ENCODE measurements at places on chromosomes 16 and 17.
A peak's percentile ranks its signal among the peaks of the same experiment; 100 is the strongest.

- no peak for DNase-seq
Measured at GRCh38 chr16:3645108-3645503, 9.4 kb upstream of the DNASE1 start.

DNA sequence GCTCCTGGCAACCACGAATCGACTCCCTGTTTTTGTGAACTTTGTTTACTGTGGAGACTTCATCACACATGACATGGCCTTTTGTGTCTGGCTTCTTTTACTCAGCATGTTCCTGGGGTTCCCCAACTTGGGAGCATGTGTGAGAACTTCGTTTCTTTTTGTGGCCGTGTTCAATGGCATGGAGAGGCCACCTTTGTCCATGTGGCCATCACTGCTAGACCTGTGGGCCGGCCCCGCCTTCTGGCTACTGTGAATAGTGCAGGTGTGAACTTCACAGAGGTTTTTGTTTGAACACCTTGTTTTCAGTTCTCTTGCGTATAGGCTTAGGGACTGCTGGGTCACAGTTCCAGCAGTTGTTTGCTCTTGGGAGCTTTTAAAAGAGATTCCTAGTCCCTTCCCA, 5.7 kb upstream of the SLC38A8 start:
- DNase-seq = no peak

DNA sequence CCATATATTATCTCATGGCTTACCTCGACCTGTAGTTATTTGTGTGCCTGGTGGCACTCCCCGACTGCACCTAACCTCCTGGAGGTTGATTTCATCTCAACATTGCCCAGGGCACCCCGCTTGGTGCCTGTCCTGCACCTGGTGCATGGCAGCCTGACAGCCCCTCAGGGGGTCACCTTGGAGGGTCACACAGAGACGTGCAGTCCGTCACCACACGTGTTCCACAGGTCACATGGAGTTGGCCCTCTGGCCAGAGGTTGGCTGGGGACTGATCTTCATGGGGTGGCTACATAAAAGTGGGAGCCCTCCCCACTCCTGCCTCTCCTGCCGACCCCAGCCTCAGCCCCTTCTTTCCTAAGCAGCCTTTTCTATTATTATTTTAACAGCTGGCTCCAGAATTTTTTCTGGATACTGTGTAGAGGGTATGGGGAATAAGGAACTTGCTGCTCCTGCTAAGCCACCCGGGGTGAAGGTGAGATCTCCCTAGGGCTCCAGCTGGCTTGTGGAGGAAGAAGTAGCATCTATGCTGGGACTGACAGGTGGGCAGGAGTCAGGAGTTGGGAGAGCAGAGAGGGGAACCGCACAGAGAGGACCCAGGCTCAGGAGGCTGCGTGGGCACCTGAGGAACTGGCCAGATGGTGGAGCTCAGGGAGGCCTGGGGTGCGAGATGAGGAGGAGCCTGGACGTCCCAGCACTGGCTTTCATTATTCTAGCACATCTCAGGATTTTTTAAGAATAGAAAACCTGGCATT, 12.5 kb upstream of the NKD1 start:
- no peak for DNase-seq

DNA sequence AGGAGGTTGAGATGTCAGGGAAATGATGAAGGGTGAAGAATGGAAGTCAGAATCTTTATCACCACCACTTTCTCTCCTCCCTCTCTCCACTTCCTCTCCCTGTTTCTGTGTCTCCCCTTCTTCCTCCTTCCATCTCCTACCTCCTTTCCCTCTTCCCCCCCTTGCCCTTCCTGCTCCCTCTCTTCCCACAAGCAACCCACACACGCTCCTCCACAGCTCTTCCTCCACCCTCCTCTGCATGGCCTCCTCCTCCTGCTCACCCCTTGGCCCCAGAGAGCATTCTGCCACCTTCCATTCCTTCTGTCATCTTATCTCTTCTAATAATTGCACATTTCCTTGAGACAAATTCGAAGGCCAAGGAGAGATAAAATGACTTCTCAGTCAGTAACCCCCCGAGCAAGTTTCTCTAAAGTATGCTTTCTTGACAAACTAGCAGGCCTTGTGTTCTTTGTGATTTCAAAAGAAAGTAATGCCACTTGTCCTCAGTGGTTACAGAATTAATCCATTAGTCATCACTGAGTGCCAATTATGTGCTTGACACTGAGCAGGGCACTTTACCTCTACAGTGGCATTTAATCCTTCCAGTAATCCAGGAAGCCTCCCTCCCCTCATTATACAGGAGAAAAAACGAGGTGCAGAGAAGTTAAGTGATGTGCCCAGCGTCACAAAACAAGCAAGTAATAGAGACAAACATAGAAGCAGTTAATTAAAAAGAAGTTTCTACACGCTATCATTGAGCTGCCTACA, 72.3 kb upstream of the CCL1 start:
- no peak for DNase-seq

- no peak for DNase-seq
Measured at GRCh38 chr17:69950701-69951418, 124.2 kb upstream of the KCNJ16 start.

GRCh38 chr16:82987767-82988166, 361.0 kb downstream of the CDH13 start:
- no peak for DNase-seq

- no peak for DNase-seq
Measured at GRCh38 chr16:79412783-79413225, 187.7 kb downstream of the MAF start.

GRCh38 chr17:36127911-36128310, 24.3 kb downstream of the CCL4 start:
- peak; percentile 48 for DNase-seq

DNA sequence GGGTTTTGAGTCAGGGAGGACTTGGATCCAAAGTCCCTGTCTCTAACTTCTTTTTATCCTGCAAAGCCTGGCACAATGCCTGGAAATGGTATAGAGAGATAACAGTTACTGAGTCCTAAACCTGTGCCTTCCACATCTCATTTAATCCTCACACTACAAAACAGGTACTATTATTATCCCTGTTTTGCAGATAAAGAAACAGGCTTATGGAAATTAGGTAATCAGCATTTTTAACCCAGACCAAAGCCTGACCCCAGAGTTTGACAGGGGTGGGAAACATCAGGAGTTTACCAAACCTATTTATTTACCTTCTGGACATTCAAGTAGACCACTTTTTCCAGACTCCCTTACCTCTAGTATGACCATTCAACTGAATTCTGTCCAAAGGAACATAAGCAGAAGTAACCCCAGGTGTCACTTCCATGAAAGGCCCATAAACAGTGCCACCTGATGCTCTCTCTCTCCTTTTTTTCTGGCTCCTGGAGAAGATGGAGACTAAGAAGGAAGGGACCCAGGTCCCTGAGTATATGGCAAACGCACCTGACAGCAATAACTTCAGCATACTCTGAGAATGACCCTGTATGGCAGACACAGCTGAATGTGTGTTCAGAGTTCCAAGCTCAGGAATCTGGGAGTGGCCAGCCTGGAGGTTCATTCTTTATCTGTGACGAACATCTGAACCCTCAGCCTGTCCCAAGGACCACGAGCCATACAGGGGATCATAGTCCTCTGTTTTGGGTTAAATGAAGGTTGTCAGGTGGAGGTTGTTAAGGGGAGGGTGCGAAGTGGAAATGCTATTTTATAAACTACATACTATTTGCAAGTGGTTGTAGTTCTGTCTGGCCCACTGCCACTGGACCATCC, 62.7 kb downstream of the HLF start:
- no peak for DNase-seq

GRCh38 chr17:50602836-50603235, 31.8 kb upstream of the ABCC3 start:
- no peak for DNase-seq

DNA sequence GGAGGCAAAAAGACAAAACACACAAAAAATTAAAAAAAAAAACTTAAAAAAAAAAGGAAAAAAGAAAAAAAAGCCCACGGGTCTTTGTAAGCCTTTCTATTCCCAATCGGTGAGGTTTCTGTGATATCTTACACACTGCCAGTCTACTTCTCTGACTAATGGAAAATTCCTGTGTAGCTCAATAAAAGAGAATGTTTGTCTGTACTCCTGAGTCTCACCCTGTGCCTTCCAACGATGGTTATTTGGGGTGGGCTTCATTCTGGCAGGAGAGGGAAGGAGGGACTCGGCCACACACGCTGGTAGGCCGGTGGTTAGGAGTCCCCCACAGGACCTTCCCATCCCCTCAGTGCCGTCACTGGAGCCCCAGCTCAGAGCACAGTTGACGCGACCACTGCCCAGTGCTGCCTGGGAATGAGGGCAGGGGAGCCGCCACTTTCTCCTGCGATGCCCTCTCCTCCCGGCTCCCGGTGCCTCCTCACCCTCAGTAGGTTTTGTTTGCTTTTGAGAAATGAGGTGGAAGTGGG, 68.0 kb downstream of the AMFR start:
- no peak for DNase-seq

DNA sequence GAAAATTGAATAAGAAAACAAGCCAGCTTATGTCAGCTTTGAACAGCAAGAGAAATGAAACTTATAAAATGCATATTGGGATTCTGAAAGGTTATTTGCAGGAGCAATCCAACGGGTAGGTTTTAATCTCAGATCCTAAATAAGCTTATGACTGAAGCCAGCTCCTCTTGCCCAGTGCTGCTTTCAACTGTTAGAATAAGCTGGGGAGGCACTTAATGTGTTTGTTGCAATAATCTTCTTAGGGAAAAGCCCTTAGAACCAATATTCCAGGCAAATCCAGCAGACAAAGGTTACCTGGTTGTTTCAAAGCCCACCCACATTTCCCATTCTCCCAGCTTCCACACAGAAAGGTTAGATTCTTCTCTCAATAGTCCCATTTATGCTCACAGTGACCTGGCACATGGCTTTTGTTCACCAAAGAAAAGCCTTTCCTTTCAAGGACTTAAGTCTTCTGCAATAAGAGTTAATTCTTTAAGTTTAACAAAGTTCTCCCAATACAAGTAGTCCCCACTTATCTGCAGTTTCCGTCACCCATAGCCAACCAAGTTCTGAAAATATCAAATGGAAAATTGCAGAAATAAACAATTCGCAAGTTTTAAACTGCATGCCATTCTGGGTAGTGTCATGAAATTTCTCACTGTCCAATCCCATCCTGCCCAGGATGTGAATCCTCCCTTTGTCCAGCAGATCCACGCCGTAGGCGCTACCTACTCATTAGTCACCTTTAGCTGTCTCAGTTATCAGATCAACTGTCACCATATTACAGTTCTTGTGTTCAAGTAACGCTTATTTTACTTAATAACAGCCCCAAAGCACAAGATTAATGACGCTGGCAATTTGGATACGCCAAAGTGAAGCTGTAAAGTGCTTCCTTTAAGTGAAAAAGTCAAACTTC, 5.9 kb downstream of the TEX2 start:
- no peak for DNase-seq

All from suppressor macrophage (primary cell).